NCI-H460 (cell line): ENCODE measurements at places on chromosomes 2 and 18.
A peak's percentile ranks its signal among the peaks of the same experiment; 100 is the strongest.

GRCh38 chr18:12018861-12019260 is 37.6 kb downstream of the IMPA2 start:
- DNase-seq: no peak

DNA sequence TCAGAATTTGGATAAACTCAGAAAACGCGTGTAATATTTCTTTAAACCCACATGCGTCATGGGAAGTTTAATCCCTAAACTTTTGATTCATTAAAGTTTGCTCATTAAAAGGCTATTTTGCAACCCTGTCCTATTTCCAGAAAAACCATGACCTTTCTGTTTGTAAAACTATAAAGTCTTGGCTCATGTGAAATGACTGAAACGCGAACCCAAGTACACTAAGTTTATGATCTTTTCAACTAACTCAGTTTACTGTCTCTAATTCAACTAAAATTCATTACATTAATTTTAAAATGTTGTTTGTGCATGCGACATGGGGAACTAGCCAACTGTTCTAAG is 3.9 kb upstream of the RPL31 start:
- DNase-seq: no peak

DNA sequence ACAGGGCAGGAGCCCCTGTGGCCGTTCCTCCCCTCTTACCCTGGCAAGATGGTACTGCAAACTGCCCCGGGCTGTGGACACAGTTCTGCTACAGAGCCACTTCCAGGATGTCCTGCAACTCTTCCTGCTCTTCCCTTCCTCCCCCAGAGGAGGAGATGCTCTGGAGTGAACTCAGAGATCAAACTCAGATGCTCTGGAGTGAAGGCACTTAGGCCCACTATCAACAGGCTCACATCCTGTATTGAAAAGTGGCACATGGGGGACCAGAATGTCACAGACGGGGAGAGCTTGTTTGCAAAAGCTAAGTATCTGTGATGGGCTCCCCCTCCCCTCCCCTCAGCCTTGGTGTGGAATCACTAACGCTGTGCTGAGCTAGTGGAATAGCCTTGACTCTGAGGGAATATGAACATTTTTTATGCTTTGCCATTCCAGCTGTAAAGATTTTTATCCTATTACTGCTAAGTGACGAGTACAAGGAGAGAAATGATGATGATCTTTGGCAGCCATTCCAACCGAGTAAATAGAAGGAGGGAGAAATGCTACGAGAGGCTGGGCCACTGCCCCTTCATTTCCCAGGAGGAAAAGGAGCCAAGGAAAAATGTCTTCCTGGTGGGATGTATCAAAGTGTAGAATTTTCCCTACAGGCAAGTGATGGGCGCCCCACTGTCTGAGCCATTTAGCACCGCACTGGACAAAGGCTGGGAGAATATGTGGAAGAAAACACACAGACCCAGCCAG is 152.6 kb downstream of the GALNT14 start:
- DNase-seq: no peak

- DNase-seq: no peak
Observed at GRCh38 chr2:109222825-109223471, 93.9 kb downstream of the SH3RF3 start.

DNA sequence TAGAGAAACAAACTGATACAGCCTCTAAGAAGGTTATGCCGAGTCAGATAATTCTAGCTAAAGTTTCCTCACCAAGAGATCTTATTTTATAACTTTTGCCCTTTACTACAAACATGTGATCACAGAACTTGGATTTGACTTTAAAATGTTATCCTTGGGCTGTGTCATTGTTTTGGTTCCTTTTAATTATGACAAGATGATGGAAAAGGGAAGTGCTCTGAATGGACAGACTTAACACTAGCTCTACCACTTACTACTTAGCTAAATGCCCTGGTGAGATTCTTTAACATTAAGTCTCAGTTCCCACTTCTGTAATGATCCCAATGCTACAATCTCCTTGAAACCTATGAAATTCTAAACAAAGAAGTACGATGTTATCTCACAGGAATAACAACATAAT is 69.9 kb downstream of the RTTN start:
- DNase-seq: no peak

DNA sequence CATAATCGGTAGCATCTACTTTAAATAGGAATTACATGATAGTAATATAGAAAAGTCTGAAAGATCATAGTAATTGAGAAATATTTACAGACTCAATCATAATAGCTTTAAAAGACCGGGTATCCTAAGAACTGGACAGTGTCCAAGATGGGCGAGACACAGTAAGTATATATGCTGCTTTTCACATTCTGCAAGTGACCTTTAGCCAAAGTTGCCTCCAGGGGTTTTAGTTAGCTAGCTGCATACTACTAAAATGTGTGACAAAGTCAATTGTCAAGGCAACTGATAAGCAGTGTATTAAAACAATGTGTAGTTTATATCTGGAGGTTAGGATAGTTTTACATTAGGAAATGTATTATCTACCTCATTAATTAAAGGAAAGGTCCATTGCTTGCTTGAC is 24.6 kb downstream of the CD302 start:
- DNase-seq: no peak

- DNase-seq: no peak
Observed at GRCh38 chr2:214328941-214329340, 81.9 kb upstream of the VWC2L start.

- no peak for DNase-seq
Observed at GRCh38 chr2:237431372-237431771, 17.4 kb upstream of the COL6A3 start.

DNA sequence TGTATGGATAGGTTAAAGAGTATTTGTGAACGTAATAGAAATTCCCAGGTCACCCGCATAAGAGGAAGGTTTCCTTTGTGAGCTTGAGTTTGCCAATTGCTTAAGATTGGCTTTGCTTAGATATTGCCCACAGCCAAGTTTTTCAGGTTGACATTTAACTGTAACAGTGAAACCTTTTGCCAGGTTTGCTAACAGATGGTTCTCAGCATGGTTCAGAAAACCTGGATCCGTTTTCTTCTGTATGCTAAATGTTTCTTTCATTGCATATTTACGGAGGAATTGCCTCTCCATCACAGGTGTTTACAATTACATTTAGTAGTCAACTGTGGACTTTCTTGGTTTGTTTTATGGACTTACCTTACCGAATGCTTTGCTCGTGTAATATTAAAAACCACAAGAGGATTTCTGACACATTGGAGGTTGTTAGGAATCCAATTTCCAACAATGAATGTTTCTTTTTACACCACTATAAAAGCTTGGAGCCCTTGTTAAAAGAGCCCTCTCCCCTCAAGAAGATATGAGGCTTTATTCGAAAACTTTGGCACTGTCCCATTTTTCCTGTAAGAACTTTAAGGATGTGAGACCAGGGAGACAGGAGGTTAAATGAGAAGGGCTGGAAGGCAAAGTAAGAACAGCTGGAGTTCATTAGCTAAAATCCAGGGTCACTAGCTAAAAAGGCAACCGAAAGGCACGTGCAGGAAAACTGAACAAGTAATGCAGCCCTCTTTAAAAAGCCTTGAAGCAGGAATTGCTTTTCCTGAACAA is 7.8 kb downstream of the CDK15 start:
- no peak for DNase-seq

DNA sequence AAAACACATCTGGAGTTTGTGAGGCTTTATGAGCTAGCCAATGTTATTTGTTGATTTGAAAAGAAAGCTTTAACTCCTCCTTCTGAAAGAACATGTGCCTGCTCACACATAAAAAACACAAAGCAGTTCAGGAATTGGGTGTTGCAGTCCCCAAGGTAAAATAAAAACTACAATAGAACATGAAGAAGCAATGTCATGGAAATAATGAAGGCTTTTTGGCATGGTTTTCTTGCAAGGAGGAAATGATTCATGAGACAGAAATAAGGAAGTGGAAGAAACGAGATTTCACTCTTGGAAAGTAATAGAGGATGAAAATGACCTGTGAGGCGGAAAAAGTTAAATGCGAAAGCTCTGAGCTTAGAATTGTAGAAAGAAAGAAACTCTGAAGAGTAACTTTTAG is 81.1 kb downstream of the TRIB2 start:
- DNase-seq: no peak

DNA sequence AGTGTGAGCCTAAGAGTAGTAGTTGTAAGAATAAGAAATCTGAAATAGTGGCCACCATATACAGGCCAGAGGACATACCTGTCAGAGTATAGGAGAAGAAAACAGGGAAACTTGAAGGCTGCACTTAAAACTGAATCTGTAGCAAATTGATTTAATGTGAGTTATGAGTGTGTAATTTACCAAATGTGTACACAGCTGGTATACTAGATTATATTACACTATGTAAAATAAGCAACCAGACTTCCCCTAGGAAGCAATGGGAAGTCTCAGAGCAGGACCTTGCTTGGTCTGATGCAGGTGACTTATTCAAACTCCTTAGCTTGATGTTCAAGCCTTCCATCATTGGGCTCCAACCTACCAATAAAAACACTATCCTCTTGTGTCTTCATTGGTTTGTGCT is 17.3 kb upstream of the EPC2 start:
- DNase-seq: no peak

GRCh38 chr2:18503376-18504228 is 56.9 kb downstream of the RDH14 start:
- no peak for DNase-seq

GRCh38 chr2:155141418-155141817 is 442.9 kb downstream of the KCNJ3 start:
- no peak for DNase-seq

DNA sequence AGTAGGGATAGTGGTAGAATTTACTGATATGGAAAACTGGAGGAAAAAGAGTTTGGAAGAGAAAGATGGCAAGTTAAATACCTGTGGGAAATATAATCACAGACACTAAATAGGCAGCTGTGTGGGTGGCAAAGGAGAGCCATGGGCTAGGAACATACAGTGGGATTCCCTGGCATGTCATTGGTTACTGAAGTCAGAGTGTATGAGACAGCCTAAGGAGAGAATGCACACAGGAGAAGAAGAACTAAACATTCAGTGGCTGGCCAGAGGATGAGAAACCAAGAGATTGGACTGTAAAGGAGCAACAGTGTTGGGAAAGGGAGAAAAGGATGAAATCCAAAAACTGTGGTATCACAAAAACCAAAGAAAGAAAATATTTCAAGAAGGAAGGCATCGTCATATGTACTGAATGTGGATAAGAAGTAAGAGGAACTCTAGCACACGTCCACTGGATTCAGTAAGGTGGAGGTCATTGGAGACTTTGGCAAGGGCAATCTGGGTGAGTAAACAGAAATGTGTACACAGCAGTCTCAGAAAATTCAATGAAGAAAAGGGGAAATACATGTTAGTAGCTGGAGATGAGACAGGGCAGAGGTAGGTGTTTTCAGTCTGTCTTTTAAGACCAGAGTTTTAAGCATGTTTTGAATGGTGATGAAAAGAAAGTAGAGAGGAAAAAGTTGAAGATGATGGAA is 83.3 kb downstream of the SPIRE1 start:
- DNase-seq: no peak

DNA sequence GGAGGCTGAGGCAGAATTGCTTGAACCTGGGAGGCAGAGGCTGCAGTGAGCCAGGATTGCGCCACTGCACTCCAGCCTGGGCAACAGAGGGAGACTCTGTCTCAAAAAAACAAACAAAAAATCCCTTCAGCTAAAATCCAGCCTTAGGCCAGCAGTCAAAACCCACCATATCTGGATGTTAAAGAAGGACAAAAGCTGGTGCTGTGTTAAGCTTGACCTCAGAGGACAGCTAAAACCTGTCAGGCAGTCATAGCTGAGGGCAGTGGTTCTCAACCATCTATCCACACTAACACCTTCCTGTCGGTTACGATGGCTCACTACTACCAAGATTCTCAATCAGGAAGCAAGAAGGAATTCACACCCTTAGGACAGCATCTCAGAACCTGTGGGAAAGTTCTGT is 9.6 kb downstream of the PTRHD1 start:
- DNase-seq: no peak

GRCh38 chr2:236977063-236977851 is 108.4 kb upstream of the COPS8 start:
- DNase-seq: no peak

- no peak for DNase-seq
Observed at GRCh38 chr2:16604236-16604635, 61.4 kb downstream of the CYRIA start.

DNA sequence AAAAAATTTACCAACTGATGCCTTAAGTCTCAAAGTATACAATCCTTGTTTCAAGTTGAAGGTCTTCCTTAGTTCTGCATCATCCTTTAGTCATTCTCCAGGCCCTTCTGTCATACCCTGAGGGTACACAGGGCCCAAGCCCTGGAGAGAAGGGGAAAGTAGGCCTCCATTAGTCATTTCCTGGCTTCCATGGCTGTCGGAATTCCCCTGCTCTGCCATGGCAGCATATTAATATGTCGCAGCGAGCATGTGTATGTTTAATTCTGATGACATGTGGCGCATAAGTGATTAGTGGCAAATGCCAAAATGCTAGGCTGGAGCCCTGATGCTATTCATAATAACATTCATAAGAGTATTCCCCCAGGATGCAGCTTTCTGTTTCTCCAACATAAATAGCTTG is 22.1 kb downstream of the GPR39 start:
- DNase-seq: peak; percentile 8

- no peak for DNase-seq
Observed at GRCh38 chr2:192876698-192877097, 682.0 kb upstream of the TMEFF2 start.

DNA sequence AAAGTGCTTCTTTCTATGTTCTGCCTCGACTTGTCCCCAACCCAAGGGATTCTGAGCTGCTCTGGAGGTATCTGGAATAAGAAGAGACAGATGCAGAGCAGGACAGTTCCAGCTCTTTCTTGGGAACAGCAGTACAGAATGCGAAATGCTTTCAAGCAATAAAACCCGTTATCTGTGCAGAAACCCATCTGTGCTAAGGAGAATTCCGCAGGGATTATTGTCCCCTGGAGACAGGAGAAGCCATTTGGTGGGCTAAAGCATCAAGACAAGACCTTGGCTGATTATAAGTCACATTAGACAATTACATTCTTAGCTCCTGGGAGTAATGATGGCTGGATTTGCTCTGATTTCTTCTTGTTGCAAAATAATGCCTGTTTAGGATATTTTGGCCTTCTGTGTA is 185.4 kb upstream of the GLI2 start:
- DNase-seq: no peak
